ENCODE measurements at places on chromosomes 1 and 21.

GRCh38 chr1:12416744-12417143 lies 186.9 kb downstream of the VPS13D start:
- DNase-seq, result no peak

DNA sequence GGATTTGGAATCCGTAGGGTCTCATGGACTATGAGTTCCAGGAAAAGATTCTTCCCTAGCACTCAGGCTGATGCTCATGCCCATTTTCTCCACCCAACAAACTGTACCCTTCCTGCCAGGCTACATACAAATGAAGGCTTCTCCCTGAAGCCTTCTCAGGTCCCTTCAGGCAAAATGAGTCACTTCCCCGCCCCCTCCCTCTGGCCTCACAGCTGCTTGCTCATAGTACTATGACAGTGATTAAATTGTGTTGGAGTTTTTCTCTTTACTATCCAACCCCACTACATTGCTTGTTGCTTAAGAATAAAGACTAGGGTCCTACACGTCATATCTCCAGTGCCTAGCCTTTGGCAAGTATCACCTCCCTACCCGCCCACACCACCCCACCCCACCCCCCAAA lies 207.6 kb upstream of the NFIA start:
- DNase-seq, result no peak

DNA sequence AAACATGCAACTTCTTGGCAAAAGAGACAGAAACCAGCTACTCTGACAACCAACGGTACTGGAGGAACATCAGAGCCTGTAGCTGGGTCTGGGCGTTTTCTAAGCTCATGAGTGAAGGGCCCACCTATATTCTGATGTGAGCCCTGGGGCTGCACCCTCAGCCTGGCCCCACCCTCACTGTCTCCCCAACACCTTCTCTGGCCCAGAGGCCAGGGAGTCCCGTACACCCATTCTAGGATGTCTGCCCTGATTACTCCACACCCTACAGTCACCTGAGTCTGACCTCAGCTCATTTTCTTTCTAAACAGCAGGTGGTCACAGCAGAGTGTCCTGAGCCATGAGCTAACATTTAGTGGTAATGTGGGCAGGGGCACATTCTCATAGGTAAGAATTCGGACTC lies 439.2 kb downstream of the MATN1 start:
- no peak for DNase-seq

- DNase-seq, result no peak
These were observed 98.8 kb upstream of the DUSP10 start for GRCh38 chr1:221840511-221841243.

- no peak for DNase-seq
These were observed 78.6 kb upstream of the SLC44A3 start for GRCh38 chr1:94741510-94741909.

DNA sequence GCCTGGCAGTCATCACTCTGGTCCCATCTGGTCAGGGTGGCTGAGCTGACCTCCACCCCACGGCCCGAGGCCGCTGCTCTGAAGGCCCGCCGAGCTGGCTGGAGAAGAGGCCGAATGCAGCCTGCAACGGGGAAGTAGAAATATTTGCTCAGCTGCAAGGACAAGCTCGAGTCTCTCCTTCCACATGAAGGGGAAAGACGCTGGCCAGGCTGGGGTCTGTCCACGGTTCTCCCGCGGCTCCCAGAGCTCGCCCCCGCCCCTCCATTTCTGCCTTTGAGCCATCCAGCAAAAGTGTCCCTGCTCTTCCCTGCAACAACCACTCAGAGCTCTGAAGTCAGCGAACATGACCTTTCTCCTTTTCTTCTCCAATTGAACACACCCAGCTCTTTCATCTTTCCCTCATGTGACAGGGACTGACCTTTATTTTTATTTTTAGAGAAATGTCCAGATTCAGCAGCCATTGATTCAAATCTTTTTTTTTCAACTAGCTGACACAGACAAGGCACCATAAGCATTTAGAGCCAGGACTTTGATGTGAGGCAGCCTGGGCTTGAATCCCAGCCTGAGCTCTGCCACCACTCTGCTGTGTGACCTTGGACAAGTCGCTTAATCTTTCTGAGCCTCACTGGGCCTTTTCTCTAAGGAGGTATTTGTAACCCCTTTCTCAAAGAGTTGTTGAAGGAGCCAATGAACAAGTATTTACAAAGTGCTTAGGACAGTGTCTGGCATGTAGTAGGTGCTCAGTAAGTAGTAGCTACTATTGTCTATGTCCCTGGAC lies 149.3 kb upstream of the WNT4 start:
- DNase-seq, result no peak

GRCh38 chr1:211343607-211344006 lies 17.0 kb downstream of the TRAF5 start:
- no peak for DNase-seq

GRCh38 chr1:245984390-245985155 lies 522.5 kb downstream of the SMYD3 start:
- DNase-seq, result no peak

GRCh38 chr1:15080328-15081007 lies 73.1 kb upstream of the TMEM51 start:
- DNase-seq, result no peak

- DNase-seq, result no peak
These were observed 32.0 kb downstream of the RSPH1 start for GRCh38 chr21:42463861-42464515.

DNA sequence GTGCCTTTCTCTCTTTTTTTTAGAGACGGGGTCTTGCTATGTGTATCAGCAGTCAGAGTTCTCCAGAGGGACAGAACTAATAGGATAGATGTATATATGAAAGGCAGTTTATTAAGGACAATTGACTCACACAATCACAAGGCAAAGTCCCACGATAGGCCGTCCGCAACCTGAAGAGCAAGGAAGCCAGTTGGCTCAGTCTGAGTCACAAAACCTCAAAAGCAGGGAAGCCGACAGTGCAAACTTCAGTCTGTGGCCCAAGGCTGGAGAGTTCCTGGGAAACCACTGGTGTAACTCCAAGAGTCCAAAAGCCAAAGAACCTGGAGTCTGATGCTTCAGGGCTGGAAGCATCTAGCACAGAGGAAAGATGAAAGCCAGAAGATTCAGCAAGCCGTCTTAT lies 16.3 kb upstream of the H3-3A start:
- no peak for DNase-seq

- DNase-seq, result no peak
These were observed 37.5 kb downstream of the IVNS1ABP start for GRCh38 chr1:185279571-185279970.

DNA sequence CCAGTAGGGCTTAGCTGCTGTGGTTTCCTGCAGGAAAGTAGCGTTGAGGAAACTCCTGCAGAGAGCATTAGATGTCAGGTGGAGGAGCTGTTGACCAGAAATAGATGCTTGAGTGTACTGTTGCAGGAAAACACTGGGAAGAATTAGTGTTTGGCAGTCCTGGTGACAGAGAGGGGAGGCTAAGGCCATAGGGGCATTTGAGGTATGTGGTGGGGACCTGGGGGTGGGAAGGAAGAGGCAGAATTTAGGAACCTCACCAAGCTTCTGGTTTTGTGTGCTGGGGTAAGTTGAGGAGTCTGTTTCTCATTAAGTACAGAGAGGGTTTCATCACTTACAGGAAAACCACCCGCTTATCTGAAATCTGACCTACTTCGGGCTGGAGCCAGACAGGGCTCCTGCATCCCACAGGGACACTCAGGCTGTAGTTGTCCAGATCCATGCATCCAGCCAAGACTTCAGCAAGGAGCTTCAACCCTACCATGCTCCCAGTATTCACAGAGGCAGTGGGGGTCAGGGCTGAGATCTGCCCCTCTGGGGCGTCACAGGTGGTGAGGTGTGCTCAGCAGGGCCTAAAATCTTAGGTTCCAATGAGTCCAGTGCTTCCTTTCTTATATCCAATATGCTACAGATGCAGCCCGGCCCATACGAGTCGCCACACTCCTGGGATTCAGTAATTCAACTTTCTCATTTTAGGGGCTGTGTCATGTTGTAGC lies 15.1 kb downstream of the SH2D2A start:
- DNase-seq, result no peak

- no peak for DNase-seq
These were observed 7.5 kb downstream of the SELENOF start for GRCh38 chr1:86906419-86906818.

GRCh38 chr1:69230208-69230607 lies 337.5 kb upstream of the LRRC7 start:
- no peak for DNase-seq

GRCh38 chr1:60071296-60071695 lies 2.3 kb downstream of the C1orf87 start:
- DNase-seq, result no peak

- DNase-seq, result no peak
These were observed 215.5 kb downstream of the KCNJ6 start for GRCh38 chr21:37700641-37701202.

DNA sequence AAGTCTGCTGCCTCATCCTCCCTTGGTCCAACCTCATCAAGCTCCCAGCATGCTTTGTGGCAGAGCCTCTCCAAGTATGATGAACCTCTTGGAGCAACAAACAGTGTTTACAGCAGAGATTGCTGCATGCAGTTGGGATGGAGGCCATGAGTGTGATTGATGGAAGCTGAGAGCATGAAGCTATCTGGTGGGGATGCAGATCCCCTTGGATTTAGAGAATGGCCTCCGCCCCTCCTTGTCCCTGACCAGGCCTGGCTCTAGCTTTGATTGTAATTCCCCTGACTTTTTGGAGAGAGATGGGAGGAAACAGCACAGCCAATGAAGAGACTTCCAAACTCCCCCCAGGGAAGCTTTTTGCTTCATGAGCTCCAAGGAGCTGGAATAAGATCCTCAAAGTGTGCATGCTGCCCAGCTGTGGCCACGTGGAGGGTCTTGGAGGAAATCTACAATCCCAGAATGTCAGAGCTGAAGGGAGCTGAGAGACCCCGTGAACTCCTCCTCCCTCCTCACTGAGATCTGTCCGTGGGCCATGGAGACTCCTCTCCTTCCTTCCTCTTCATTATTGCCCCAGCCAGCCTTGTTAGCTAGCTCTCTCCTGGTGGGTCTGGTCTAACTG lies 165.3 kb upstream of the USP24 start:
- DNase-seq, result no peak

DNA sequence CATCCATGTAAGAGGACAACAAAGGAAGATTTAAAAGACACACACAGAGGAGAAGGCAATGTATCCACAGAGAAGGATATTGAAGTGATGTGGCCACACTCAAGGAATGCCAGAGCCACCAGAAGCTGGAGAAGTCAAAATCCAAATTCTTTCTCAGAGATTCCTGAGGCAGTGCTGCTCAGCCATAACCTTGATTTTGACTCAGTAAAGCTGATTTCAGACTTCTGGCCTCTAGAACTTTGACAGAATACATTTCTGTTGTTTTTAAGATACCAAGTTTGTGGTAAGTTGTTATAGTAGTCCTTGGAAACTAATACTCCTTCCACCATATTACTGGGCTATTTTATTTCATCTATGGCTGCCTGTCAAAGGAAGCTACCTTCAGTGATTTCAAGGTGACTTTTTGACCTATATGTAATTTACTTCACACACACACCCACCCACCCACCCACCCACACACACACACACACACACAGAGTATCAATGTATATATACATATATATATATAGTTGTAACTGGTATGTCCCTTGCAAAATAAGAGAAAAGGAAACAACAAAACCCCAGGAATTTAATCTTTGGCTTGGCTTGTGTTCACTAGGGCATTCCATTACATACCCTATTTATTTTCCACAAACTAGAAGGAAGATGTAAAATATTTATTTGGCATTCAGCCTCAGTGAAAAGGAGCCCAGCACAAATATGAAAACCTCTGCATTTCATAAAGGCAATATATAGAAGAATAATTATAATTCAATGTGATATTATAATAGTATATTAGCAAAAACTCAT lies 142.1 kb upstream of the PTGFR start:
- DNase-seq, result no peak

DNA sequence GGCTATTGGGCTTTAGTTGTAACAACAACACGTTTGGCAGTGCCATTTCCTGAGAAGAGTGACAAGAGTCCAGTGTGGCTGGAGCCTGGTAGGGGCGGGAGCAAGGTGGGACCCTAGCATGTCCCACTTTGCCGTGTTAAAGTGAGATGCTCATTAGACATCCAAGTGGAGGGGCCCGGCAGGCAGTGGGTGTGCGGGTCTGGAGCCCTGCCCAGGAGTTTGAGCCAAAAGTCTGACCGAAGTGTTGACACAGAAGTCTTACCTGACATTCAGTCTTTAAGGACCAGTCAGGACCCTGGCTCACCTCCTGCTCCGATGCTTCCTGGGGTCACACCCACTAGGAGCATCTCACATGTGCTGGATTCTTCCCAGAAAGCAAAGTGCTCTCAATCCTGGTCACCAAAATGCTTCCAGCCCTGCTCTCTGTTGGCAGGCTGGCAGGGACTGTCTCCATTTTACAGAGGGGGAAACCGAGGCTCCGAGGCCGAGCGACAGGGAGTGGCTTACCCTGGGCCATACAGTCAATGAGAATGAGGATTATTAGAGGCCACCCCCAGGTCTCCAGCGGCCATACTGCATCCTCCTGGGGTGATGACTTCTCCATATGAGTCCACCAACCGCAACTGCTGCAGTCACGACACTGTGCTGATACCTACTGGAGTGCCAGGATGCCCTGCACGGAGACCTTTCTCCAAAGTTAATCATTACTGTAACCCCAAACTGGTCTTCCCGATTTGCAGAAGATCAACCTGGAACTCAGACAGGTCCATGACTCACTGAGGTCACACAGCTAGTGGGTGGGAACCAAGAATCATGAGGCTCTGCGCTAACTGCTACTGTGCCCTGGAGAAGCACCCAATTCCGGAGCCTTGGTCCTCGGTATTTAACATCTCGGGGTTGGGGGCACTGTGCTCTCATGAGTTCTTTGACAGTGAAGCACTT lies 112.7 kb downstream of the PRDM2 start:
- no peak for DNase-seq

Data from breast epithelium (tissue), 4 donors.